ENCODE measurements at places on chromosomes 5 and 9.

DNA sequence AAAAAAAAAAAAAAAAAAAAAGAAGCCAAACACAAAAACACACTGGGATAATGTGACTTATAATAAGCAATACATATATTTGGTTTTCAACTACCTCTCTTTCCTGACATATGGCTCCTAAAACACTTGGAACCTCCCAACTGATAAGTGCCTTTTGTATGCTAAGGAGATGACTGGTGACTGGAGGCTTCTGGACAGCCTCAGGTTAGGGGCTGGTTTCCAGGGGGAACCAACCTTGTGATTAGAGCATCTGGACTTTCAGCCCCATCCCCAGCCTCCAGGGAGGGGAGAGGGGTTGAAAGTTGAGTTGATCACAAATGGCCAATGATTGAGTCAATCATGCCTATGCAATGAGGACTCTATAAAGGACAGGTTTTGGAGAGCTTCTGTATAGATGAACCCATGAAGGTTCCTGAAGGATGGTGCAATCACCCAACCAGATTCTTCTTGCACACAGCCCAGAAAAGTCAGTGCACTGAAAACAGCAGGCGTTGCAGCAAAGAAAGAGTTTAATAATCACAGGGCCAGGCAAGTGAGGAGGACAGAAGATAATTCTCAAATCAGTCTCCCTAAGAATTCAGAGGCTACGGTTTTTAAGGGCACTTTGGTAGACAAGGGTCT is 276.7 kb downstream of the AUH start:
- no peak for DNase-seq

- no peak for DNase-seq
Measured at GRCh38 chr5:88745093-88745696, 137.8 kb downstream of the MEF2C start.

GRCh38 chr5:122972877-122973276 is 63.6 kb downstream of the PPIC start:
- no peak for DNase-seq

DNA sequence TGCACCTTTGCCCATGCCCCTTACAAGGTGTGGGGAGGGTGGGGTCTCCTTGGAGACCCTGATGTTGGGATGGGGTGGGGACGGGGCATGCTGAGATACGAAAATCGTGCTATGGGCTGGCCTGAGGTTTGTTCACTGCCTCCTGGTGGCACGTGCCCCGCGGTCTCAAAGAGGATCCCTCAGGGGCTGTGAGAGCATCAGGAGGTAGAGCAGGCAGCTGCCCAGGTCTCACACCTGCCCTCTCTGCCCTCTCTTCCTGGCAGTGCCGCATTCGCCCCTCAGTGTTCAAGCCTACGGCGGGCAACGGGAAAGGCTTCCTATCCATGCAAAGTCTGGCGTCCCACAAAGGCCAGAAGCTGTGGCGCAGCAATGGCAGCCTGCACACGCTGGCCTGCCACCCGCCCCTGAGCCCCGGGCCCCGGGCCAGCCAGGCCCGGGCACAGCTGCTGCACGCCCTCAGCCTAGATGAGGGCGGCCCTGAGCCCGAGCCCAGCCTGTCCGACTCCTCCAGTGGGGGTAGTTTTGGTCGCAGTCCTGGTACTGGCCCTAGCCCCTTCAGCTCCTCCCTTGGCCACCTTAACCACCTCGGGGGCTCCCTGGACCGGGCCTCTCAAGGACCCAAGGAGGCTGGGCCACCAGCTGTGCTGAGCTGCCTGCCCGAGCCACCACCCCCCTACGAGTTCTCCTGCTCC is 6.7 kb downstream of the N4BP3 start:
- DNase-seq: no peak

DNA sequence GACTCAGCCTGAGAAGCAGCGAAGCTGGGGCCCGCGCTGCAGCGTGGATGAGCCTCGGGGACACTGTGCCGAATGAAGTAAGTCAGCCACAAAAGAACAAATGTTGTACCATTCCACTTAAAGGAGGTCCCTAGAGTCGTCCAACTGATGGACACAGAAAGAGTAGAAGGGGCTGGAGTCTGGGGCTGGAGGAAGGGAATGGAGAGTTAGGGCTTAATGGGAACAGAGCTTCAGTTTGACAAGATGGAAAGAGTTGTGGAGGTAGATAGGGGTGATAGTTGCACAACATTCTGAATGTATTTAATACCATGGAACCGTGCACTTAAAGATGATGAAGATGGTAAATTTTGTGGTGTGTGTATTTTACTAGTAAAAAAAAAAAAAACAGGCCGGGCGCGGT is 119.9 kb downstream of the EHMT1 start:
- DNase-seq: no peak

DNA sequence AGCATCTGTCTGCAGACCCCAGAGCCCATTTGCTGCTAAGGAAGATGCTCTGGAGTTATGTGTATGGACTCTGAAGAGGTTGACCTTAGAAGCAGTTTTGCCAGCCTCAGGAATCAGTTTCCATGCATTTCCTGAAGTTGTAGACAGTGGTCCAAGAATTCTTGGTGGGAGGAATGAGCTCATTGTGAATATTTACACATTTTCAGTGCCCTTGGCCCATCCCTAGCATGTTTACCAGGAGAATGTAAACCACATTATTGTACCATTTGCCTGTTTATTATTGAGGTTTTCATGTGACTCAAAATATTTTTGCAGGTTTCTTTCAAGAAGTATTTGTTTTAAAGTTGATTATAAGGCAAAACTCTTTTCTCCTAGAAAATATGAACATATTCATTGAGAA is 93.8 kb downstream of the NXNL2 start:
- no peak for DNase-seq

DNA sequence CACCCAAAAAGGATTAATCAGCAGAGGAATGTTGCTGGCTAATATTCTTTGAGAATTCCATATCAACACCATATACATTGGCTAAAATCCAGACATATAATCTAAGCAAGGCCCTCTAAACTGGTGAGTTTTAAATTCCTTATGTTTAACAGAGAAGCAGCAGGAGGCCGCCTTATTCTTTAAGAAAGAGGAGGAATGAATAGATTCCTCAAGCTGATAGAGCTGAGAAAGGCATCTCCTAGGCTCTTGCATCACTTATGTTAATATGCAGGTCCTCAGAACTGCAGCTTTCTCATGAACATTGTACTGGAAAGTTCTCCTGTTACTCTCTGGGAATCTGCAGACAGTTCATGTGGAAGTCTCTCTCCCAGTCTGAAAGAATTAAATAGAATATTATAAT is 20.1 kb upstream of the SMARCA2 start:
- DNase-seq: no peak

DNA sequence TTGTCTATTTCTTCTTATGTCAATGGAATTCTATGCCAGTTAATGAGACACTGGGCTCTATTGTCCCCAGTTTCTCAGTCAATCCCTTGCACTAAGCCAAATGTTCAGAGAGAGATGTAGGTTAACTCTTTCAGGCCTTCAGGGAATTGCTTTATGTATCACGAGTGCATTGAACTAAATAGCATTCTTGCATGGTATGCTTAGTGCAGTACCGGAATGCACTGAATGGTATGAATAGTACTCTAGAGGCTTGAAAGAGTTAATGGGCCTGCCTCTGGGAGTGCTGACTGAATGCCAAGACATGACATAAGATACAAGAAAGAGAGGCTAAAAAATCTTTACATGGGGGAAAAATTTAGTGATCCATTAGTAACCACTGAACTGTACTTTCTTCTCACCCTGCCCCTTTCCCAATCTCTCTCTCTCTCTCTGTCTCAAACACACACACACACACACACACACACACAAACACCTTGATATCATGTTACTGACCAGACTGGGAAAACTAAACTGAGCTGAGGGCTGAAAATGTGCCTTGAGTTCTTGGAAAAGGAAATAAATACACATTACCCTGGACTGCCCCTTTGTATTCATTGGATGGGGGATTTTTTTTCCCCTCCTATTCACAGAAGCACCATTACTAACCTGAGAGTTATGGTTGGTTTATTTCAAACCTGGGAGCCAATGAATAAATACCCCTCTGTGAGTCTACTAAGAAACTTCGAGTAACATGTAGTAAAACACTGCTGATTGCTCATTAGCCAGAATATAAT is 35.4 kb upstream of the TMC1 start:
- DNase-seq: no peak

DNA sequence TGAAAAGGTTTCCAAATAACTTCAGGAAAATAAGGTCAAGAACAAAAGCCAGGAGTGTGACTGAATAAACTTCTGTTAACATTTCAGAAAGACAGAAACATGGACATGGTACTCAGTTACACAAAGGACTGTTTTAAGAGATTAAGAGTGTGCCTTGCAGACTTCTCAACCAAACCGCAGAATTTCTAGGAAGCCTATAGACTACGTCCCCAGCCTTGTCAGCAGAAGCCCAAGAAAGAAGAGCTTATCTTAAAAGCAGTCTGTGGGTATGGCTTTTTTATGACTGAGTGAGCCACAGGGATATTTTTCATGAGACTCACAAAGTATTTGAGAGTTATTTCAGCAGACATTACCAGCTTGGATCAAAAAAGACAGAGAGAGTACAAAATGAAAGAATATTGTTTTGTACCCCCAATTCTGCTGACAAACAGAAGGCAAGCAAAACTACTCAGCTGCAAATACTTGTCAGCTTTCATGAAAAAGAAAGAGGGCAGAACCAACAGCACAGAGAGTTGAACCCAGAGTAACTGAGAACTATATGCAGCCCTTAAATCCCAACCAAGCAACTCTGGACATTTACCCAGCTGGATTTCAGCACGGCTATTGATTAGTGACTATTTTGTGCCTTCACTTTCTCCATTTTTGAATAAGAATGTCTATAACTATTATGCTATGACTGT is 711.0 kb upstream of the CTNND2 start:
- no peak for DNase-seq

- DNase-seq: no peak
Measured at GRCh38 chr5:113249206-113249605, 185.6 kb downstream of the TSSK1B start.

DNA sequence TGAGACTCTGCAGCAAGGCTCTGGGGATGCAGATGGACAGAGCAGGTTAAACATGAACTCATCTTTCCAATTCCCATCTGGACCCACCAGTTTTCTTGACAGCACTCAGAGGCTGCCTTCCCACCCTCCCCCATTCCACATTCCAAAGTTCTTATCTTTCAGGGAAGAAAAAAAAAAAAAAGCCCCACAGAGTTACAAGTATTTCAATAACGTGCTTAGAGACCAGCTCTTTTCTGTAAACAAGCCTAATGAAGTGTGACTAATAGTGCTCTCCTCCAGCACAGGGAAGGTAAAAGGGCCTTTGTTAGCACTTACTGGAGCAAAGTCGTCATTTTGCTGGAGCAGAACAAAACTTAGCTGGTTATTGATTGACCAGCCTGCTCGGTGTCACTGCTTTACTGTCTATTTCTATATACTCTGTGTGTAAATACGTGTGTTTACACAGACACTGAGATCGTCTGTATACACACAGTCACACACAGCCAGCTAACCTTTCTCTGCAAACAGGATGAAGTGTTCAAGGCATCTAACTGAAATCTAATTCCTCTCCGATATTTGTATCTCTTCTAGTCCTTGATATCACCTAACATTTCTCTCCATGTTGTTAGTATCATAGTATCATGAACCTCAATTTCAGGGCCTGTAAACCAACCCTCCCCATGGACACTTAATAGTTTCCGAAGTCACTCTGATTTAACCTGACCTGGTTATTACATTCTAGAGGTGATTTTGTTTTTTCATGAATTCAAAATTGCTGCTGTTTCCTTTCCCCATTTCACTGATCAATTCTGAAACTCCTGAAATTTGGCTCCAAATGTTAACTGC is 84.9 kb downstream of the ZNF608 start:
- DNase-seq: no peak

DNA sequence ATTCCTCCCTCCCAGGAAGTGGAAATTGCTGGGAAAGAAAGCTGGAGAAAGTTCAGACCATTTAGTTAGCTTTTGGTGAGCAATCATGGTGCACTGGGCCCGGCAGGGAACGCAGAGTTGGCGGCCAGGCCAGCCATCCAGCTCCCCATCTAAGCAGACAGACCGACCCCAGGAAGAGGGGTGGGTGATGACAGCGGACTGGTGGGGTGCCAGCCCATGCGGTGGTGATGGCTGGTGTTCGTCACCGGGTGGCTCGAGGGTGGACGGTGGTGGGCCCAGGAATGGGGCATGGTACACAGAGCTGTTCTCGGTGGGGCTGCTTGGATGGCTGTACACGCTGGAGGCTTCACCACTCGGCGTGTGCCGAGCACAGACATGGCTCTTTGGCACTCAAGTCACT is 85.6 kb upstream of the ARAP3 start:
- no peak for DNase-seq

- no peak for DNase-seq
Measured at GRCh38 chr5:432928-433791, 9.8 kb upstream of the EXOC3 start.

DNA sequence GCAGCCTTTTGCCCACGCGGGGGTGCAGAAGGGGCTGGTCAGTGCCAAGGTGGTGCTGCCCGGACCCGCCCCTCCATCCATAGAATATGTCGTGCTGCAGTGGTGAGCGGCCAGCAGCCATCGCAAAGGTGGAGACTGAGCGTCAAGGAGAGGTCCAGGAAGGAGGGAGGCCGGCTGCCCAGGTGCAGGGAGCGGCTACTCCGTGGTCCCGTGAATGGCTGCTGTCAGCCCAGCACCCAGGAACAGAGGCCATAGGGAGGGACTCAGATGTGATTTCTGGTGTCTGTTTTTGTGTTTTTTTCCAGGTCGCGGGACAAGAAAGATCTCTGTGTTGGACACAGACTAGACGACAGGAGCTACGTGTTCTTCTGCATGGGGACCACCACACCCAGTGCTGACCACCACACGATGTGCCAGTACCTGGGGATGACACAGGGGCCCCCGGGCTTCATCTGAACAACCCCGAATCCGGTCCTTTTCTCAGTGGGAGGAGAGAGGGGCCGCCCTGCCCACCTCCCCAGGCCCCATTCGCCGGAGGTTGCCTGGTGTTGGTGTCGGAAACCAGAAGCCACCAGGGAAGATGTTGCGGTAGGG is 29.0 kb downstream of the PAEP start:
- DNase-seq: no peak

GRCh38 chr5:96807075-96807654 is 580 bp downstream of the ERAP1 start:
- DNase-seq: peak; percentile 78

- DNase-seq: no peak
Measured at GRCh38 chr5:157362012-157362411, 96.1 kb downstream of the CYFIP2 start.

DNA sequence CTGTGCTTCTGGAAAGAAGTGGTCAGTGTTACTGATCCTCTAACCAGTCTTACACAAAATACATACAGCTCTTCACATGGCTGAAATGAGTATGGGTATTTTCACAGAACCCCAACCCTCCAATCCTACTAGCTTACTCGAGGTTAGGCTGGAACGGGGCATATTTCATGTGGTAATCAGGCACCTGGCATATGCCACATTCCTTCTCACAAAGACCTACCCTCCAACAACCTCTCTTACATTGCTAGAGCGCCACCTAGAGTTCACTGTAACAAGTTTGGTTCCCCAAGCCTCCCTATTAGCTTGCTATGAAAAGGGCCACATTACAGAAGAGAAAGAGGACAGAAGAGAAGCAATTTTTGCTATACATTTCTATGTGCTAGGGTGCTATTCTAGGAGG is 597.3 kb downstream of the PRELID2 start:
- DNase-seq: no peak

GRCh38 chr5:142122121-142122520 is 13.5 kb downstream of the NDFIP1 start:
- DNase-seq: no peak

Data from hindlimb muscle (tissue), 1 donor.